ENCODE measurements at places on chromosomes 7 and 10.
A peak's percentile ranks its signal among the peaks of the same experiment; 100 is the strongest.

- peak; percentile 80 for DNase-seq
Measured at GRCh38 chr7:77235276-77235675, 35.7 kb upstream of the FGL2 start.

DNA sequence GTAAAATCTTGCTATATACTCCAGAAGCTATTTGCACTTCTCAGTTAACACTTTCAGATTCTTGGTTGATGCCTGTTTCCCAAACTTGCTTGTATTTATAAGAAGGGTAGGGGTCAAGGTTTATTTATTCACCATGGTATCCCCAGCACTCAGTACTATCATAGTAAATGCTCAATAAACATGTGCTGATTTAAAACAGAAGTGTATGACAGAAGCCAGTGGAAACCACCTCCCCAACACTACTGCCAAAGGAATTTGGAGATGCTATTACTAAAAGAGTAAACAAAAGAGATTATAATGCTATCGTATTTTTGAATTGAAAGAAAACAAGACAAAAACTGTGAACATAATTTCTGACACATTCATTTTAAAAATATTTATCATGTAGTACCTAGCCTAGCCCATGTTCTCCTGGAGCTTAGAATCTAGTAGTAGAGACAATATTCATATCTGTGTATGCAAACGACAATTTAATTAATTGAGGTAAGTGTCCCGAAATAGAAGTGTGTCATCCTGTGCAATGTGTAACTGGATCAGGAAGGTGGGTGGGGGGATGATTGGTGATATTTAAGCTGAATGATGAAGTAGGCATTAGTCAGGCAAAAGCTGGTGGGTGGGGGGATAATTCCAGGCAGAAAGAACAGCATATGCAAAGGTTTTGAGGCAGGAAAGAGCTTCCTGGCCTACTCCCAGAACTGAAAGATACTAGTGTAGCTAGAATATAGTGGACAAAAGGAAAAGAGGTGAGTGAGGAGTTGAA is 77.5 kb downstream of the HGF start:
- peak; percentile 69 for DNase-seq

- DNase-seq, result no peak
Measured at GRCh38 chr10:86253091-86254072, 113.2 kb downstream of the GRID1 start.

DNA sequence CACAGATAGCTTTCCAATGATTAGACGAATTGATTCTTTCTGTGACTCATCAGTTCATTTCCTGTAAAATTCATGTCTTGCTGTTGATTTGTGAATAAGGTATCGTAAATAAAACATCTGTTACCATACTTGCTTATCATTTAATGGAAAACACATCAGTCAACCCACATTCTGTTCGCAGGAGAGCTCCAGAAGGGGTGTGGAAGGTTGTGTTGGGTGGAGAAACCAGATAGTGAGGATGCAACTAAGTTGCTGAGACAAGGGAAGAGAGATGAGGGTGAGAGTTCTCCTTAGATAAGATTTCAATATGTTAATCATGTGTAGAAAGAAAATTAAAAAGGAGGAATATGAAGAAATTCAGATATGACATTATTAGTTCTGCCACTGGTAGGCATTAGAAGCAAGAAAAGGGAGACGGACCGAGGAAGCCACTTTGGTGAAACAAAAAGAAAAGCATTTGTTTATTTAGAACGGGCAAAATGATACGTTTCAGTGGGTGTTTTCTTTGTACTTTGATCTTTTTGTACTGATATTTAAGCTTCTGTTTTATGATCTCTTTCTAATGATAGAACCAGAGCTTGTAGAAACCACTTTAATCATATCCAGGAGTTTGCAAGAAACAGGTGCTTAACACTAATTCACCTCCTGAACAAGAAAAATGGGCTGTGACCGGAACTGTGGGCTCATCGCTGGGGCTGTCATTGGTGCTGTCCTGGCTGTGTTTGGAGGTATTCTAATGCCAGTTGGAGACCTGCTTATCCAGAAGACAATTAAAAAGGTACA is 7.8 kb downstream of the CD36 start:
- no peak for DNase-seq

DNA sequence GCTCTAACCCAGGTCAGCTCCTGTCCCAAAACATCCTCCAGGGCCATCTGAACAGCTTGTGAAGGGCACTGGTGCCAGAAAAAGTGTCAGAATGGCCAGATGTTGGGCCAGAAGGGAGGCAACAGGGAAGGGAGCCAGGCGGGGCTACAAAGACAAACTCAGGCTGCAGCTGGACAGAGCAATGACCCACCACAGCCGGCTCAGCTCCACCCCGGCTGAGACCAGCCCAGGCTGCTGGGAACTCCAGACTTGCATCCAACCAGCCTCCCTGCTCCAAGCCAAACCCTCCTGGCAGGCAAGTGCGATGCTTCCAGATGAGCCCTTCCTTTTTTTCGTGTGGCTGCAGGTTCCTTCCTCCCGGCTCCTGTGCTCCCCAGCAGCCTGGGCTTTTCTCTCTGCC is 466.9 kb downstream of the PTPRN2 start:
- DNase-seq, result no peak

GRCh38 chr7:1704811-1705738 is 35.0 kb downstream of the ELFN1 start:
- no peak for DNase-seq

DNA sequence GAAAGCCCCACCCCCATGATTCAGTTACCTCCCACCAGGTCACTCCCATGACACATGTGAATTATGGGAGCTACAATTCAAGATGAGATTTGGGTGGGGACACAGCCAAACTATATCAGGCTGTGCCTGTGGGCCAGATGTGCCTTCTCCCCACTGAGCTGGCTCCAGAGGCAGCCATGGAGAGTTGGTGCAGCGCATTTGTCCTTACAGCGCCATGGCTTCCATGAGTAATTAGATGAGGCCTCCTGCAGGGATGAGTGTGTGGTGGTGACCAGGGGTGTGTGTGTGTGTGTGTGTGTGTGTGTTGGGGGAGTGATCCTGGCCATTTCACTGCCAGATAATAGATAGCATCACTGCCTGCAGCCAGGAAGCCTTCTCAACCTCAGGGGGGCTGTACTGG is 94.6 kb downstream of the FANK1 start:
- no peak for DNase-seq

Measured in GM23248 (cell line).